ENCODE measurements at places on chromosomes 16 and 17.

- no peak for DNase-seq
These were observed 95.7 kb downstream of the ELAC2 start for GRCh38 chr17:12922120-12922519.

DNA sequence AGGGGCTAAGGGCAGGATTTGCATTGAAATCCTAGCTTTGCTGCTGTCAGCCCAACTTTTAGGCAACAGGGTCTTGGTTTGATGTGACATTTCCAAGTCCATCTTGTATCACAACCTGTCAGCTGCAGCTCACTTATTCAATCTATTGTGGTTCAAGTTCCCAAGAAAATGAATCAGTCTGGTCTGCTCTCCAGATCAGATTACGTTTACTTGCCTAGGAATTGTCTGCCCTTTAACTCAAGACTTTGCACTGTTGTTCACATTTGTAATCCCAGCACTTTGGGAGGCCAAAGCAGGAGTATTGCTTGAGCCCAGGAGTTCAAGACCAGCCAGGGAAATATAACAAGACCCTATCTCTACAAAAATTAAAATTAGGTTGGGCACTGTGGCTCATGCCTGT, 10.0 kb downstream of the STX4 start:
- DNase-seq, result no peak

- DNase-seq, result no peak
These were observed 4.8 kb upstream of the MT2A start for GRCh38 chr16:56603589-56603988.

GRCh38 chr16:19417640-19418039, at the start of gene TMC5:
TSS of gene TMC5 (plus strand) at chr16:19417883. CDS start at chr16:19440039, 22,156 bp downstream.
- no peak for DNase-seq

DNA sequence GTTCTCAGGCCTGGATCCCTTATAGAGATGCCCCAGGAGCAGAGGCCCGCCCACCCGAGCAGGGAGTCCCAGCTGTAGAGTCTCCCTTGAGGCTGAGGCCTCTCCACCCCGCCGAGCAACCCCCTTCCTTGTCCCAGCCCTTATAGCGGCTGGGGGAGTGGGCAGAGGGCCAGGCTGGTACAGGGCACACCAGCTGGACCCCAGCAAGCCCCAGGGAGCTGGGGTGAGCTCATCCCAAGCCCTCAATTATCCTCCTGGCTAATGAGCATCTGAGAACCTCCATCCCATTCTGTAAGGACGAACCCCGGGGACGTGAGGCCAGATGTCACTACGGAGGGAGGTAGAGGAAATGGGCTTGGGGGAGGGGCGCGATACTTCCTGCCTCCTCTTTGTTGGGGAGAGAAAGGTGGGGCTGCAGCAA, 3.2 kb upstream of the SNN start:
- no peak for DNase-seq

- no peak for DNase-seq
These were observed 460.9 kb downstream of the SLC39A11 start for GRCh38 chr17:72631568-72631948.

DNA sequence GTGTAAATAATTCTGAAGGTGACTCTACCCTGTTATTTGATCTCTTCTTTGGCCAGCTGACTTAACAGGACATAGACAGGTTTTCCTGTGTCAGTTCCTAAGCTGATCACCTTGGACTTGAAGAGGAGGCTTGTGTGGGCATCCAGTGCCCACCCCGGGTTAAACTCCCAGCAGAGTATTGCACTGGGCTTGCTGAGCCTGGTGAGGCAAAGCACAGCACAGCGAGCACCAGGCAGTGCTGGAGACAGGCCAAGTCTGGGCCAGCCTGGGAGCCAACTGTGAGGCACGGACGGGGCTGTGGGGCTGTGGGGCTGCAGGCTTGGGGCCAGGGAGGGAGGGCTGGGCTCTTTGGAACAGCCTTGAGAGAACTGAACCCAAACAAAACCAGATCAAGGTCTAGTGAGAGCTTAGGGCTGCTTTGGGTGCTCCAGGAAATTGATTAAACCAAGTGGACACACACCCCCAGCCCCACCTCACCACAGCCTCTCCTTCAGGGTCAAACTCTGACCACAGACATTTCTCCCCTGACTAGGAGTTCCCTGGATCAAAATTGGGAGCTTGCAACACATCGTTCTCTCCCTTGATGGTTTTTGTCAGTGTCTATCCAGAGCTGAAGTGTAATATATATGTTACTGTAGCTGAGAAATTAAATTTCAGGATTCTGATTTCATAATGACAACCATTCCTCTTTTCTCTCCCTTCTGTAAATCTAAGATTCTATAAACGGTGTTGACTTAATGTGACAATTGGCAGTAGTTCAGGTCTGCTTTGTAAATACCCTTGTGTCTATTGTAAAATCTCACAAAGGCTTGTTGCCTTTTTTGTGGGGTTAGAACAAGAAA, 5.1 kb downstream of the STH start:
- no peak for DNase-seq

GRCh38 chr17:20063665-20064648, 54.8 kb downstream of the SPECC1 start:
- no peak for DNase-seq

DNA sequence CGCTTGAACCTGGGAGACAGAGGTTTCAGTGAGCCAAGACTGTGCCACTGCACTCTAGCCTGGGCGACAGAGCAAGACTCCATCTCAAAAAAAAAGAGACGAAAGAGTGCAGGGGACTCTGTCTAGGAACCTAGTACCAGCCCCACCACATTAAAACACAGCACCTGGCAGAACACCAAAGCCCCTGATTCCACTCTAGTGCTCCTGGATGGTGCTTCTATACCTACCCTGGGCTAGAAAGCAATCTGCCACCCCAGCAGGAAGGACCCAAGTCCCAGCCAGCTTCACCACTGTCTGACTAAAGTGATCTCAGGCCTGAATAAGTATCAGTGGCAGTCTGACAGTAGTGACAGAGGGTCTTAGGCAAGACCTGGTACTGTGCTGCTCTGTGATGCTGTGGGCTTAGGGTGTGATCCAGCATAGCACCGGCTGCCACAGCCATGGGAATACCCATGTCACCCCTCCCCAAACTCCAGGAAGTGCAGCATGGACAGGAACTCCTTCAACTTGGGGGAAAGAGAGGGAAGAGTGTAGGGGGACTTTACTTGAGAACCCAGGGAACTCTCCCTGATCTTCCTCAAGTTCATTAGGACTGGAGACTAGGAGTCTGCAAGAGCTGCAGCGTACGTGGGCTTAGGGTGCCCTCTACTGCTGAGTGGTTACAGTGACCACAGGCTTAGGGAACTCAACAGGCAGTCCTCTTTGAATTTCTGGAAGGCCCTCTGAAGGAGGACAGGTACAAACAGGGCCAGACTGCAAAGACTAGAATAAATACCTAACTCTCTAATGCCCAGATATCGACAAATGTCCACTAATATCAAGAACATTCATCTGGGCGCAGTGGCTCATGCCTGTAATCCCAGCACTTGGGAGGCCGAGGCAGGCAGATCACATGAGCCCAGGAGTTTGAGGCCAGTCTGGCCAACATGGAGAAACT, 30.0 kb upstream of the RNF43 start:
- peak; percentile 18 for DNase-seq

- no peak for DNase-seq
These were observed 1.0 kb upstream of the ATP2A3 start for GRCh38 chr17:3965118-3965800.

All from stimulated activated CD4-positive, alpha-beta T cell treated with anti-CD3 and anti-CD28 coated beads, Interleukin-1b, Interleukin-23, amount 100 ng/mL, for 1 hour (primary cell).